ENCODE measurements at places on chromosomes 4 and X.

GRCh38 chr4:156198511-156198910 lies 244.8 kb upstream of the CTSO start:
- no peak for DNase-seq

DNA sequence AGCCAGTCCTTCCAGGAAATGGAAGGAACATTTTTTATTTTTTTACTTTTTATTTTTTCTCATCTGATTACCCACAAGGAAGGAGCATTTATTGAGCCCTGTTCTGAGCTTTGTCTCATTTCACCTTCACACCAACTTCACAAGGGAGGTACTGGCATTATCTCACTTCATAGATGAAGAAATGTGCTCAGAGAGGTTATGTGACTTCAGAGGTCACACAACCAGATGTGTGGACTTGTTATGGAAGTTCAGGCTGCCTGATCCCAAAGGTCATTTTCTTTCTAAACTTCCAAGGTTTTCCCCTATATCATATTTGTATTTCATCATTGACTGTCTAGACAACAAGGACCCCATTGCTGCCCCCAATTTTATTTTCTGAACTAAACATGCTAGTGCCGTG lies 160.3 kb downstream of the DCLK2 start:
- DNase-seq, result no peak

DNA sequence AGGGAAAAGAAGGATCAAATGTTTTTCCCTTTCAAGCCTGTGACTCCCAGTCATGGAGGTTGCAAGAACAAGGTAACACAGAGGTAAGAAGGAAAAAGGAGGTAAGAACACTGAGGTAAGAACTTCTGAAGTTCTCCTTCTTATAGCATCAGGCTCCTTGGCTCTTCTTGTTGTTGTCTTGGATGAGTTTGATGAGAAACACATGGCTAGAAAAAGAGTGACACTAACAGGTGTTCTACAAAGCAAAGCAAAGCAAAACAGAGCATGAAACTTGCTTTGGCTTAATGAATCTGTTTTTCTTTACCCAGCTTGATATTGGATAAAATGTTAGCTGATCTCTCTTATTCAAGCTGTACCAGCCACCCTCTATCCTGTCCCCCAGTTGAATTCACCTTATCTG lies 231.2 kb upstream of the F9 start:
- DNase-seq, result no peak

GRCh38 chrX:71664889-71665491 lies 2.4 kb upstream of the LOC101059915 start:
- no peak for DNase-seq

- no peak for DNase-seq
Observed at GRCh38 chr4:117900832-117901231, 133.5 kb upstream of the NDST3 start.

GRCh38 chr4:37023504-37023903 lies 221.0 kb upstream of the NWD2 start:
- no peak for DNase-seq

- no peak for DNase-seq
Observed at GRCh38 chr4:96093563-96093962, 253.7 kb downstream of the PDHA2 start.

GRCh38 chrX:3346501-3347259 lies at the start of gene MXRA5:
MXRA5 (minus strand) TSS chrX:3346652; CDS start chrX:3343833, 2,819 bp downstream.
- DNase-seq, result no peak

DNA sequence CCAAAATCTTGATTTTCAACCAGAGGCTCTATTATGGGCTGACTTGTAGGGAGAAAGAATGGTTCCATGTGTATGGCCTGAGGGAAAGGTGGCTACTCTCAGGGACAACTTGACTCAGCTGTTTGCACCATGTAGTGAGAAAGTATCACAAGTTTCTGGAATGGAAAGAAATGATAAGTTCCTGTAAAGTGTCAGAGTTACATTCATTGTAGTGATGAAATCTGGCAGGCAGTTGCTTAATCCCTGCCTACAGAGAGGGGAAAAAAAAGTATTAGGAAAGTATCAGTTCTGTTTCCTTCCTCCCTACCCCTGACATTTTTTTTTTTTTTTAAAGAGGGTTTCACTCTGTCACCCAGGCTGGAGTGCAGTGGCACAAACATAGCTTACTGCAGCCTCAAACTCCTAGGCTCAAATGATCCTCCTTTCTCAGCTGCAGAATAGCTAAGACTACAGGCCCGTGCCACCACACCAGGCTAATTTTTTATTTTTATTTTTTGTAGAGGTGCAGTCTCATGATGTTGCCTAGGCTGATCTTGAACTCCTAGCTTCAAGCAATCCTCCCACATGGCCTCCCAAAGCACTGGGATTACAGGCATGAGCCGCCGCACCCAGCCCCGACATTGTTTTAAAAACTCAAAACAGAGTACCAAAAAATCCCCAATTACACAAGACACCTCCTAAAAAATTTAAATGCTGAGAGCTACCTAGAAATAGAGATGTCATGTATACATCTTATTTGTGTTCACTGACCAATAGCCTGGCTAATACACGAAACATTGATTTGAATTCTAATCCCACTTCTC lies 4.8 kb upstream of the FBXL5 start:
- DNase-seq, result no peak

DNA sequence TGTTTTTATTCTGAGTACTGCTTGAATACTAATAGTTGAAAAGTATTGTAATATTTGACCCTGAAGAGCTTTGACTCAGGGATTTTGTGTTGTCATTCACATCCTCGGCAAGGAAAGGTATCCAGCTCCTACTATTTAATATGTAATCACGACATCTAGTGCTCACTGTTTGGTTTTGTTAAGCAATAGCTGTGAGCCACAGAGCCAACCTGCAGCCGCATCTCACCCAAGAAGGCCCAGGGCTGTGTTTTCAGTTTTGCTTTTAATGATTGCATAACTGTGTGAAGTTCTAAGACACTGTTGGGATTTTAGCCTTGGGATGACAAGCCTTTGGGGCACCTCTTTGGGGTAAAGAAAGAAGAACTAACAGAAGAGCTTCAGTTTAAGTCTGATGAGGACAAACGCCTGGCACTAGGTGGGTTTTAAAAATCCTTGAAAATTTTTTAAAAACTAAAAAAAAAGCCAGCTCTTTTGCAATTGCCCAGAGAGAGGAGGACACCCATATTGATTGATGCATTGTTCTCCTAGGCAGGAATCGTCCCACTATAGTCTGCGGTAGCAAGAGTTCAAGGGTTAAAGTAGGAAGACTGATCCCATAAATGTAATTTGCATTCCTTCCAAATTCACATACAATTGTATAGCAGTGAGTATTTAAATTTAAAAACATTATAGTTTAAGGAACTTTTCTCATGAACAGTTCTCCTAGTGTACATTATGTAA lies 157.8 kb downstream of the RELL1 start:
- no peak for DNase-seq

- DNase-seq, result no peak
Observed at GRCh38 chr4:85952528-85952927, 407.3 kb downstream of the MAPK10 start.

GRCh38 chrX:33211356-33212260 lies at the start of gene DMD:
DMD (minus strand) TSS chrX:33211549; CDS start chrX:33211312, 237 bp downstream.
- peak; percentile 78 for DNase-seq

DNA sequence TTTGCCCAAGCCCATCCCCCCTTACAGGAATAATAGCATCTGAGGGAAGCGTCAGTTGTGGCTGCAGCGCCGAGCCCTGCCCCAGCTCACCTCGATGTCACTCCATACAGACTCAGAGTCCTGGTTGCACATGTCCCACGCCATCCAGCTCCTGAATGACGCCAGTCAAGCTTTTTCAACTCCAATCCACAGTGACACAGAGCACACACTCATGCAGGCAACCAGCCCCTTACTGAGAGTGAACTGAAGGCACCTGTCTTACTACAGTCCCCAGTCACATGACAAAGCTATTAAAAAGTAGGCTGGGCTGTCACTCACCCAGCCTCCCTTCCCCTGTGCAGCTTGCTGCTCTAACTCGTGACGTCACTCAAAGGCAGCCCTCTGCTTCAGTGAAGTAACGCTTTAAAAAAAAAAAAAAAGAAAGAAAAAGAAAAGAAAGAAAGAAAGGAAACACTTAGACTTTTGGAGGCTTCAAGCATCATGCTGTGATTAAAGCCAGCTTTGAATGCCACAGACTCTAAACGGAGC lies at the start of gene PPARGC1A:
Gene PPARGC1A (minus strand): TSS at position 234 of the 528 bp plus-strand sequence. CDS start 90 bp downstream, at position 144.
- peak; percentile 75 for DNase-seq

GRCh38 chr4:37735578-37735977 lies 49.4 kb upstream of the RELL1 start:
- peak; percentile 12 for DNase-seq

- no peak for DNase-seq
Observed at GRCh38 chr4:147843162-147843561, 111.3 kb downstream of the ARHGAP10 start.

- no peak for DNase-seq
Observed at GRCh38 chrX:153064061-153064460, 7.8 kb downstream of the PNMA3 start.

GRCh38 chr4:119858176-119858575 lies 208.5 kb downstream of the MAD2L1 start:
- DNase-seq, result no peak

DNA sequence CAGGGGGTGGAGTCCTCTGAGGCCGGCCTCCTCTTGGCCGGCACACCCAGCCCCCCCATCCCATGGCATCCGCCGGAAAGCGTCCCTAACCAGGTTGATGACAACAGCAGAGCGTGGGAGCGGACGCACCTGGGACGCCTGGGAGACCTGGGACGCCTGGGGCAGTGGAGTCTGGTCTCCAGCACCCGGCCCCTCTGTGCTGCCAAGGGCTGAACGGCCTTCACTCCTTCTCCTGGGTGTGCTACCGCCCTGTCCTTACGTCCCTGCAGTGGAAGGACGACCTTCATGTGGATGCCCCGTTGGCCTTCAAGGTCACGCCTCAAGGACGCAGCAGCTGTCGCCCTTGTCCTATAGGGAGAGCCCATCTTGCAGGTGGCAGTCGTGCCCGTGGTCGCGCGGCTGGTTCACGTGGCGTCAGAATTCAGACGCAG lies 26.9 kb downstream of the NKX1-1 start:
- no peak for DNase-seq

- DNase-seq, result peak; percentile 88
Observed at GRCh38 chr4:92305148-92305877, 1.5 kb downstream of the GRID2 start.

DNA sequence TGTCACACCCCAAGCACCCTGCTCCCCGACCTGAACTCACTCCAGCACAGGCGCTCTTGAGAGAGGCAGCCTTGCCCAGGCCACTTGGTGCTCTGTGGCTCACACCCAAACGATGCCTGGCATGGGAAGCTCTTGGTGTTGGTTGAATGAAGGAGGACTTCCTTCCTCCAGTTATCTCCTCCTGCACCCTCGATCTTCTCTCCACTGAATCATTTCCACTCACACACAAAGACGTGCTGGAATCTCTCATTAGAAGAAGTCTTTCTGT lies 90.5 kb upstream of the TRIM2 start:
- no peak for DNase-seq

- peak; percentile 24 for DNase-seq
Observed at GRCh38 chr4:87299898-87300297, 22.8 kb downstream of the HSD17B13 start.

GRCh38 chrX:150573106-150573505 lies 4.7 kb downstream of the MTM1 start:
- no peak for DNase-seq

DNA sequence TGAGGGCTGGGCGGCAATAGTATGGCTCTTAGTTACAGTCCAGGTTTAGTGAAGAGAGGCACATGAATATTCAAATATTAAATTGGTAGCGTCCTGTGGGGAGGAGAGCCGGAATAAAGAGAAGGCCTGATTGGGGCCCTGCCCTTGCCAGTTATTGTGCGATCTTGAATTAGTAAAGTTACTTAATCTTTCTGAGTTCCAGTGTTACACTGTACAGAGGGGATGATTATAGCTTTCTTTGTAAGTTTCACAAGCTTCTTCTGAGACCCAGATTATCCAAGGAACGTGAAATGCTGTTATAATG lies 1.2 kb downstream of the METAP1 start:
- no peak for DNase-seq

DNA sequence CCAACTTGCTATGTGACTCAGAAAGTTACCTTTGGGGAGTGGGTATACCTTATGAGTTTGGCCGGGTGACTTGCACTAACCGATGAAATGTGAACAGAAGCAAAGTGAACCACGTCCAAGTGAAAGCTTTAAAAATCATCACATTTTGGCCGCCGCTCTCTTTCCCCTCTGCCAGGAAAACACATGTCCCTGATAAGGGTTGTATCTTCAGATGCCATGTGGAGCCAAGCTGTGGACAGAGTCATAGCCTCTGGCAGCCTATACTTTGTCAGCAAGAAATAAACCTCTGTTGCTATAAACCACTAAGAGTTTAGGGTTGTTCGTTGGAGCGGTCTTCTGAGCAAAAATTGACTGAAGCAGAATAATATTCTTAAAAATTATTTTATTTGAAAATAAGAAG lies 92.3 kb downstream of the PRDM5 start:
- DNase-seq, result no peak

GRCh38 chrX:77771601-77772000 lies 14.4 kb downstream of the ATRX start:
- DNase-seq, result no peak

DNA sequence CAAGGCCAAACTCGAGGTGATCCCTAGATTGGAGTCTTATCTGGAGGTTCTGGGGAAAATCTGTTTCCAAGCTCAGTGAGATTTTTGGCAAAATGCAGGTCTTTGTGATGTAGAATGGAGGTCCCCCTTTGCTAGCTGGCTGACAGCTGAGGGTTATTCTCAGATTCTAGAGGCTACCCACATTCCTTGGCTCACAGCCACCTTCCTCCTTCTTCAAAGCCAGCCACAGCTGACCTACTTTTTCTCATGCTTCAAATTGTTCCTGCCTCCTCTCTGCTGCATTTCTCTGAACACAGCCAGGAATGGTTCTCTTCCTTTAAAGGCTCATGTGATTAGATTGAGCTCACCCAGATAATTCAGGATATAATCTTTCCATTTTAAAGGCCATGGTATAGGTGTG lies 86.9 kb downstream of the VCX3A start:
- no peak for DNase-seq

DNA sequence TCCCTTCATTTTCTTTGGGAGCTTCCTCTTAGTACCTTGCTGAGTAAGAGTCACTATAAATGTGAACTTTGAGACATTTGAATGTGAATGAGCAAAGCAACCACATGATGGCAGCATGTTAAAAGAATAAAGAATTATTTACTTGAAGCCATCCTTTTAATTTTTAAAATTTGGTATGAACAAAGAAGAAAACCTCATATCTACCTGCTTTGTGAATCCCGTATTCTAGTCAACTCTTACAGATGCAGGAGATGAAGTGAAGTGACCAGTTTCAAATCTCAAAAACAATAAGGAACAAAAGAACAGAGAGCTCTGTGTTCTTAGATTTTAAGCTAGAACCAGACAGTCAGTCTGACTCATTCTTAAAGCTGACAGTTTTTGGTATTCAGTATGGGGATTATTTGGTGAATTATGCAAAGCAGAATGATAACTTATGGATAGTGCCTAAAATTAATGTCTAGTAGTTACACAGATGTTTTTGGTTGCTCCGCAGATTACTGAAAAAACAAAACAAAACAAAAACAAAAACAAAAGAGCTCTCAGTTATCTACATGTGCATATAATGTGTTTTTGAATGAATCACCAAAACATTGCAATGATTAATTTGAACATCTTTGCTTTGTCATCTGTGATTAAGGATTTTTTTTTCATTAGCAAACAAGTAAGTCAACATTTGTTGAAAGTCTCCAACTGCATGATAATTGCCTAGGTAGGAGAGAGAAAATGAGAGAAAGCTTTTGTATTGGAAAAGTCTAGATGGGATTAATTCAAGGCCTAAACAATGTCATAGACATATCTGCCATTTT lies 48.2 kb upstream of the H2AZ1 start:
- DNase-seq, result peak; percentile 38

GRCh38 chr4:3836756-3837601 lies 70.8 kb downstream of the ADRA2C start:
- no peak for DNase-seq

GRCh38 chrX:7264399-7264798 lies 116.4 kb upstream of the PUDP start:
- no peak for DNase-seq
